ENCODE measurements at places on chromosomes 3 and 15.
A peak's percentile ranks its signal among the peaks of the same experiment; 100 is the strongest.

GRCh38 chr3:113255854-113256615 is 44.7 kb downstream of the BOC start:
- DNase-seq = no peak

DNA sequence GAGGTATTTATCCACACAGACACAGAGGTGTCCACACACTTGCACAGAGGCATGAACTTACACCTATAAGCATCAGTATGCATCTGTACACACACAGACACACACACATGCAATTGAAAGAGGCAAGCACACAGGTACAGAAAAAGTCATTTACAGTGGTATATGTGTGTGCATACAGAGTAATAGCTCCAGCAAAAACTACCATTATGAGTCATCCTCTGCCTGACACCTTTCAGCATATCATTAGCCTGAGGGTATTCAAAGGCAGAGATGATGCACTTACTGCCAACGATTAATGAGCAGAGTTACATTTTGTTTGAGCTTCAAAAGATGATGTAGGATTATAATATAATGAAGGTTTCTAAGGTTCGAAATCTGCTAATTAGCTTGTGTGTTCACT is 100.3 kb upstream of the TPRG1 start:
- no peak for DNase-seq

DNA sequence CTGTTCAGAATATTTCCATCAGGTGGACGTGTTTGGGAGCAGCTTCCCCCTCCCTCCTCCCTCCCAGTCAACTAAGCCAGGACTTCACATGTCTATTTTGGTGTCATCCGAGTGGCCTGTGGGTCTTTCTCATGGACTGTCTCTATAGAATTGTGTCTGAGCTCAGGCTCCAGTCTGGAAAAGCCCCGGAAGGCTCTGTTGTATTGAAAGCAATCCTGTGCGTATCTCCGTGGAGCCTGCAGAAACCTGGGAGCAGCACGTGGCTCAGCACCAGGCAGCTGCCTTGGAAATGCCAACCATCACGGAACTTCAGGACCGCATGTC is 25.2 kb downstream of the COLQ start:
- no peak for DNase-seq

DNA sequence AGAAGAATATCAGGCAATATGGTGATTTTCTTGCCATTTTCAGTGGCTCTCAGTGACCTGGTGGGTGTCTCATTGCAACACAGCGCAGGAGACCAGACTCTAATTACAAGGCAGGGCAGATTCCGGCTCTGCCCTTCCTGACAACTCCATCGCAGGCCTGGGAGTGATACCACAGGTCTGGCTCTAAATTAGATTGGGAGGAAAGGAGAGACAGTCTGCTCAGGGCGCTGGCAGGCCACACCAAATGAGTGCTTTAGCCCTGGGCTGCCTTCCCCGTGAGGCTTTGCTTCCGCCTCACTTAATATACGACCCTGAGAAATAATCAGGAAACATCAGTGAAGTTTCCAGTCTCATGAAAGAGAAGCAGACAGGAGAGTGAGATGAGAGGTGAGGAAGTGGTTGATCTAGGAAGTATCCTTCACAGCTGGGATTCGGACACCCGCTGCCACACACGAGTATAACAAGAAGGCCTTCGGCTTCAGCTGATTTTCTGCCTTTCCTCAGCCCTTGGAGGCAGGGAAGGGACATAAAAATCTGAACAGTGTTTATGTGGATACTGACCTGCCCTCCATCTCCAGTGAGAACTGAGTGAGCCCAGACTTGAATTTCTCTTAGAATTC is 73.7 kb upstream of the PROK2 start:
- no peak for DNase-seq

- DNase-seq = no peak
Measured at GRCh38 chr15:67750371-67750770, 74.9 kb upstream of the SKOR1 start.

DNA sequence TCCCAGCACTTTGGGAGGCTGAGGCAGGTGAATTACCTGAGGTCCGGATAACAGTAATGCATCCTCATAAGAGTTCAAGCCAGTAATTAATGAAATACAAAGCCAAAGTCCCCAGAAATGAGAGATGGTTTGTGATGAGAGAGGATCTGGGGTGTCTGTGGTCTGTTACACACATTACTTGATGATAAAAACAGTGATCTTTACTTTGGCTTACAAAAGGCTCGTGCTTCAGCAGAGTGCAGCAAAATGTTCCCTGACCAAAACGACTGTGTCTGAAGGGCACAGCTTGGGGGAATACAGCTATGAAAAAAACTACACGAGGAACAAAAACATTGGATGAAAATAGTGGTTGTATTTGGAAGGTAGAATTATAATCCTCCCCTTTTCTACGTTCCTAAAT is 40.9 kb downstream of the CRTC3 start:
- no peak for DNase-seq

DNA sequence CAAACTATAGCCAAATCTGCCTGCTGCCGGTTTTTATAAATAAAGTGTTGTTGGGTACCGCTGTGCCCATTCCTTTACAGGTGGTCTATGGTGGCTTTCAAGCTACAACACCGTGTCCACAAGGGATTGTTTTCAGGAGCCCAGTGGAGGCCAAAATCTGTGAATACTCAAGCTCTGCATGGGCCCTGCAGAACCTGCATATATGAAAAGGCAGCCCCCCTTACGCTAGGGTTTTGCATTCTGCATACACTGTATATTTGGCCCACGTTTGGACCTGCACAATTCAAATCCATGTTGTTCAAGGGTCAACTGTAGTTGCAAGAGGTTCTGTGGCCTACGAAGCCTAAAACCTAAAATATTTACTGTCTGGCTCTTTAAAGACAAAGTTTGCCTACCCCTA is 122.2 kb upstream of the TLE3 start:
- DNase-seq = no peak

DNA sequence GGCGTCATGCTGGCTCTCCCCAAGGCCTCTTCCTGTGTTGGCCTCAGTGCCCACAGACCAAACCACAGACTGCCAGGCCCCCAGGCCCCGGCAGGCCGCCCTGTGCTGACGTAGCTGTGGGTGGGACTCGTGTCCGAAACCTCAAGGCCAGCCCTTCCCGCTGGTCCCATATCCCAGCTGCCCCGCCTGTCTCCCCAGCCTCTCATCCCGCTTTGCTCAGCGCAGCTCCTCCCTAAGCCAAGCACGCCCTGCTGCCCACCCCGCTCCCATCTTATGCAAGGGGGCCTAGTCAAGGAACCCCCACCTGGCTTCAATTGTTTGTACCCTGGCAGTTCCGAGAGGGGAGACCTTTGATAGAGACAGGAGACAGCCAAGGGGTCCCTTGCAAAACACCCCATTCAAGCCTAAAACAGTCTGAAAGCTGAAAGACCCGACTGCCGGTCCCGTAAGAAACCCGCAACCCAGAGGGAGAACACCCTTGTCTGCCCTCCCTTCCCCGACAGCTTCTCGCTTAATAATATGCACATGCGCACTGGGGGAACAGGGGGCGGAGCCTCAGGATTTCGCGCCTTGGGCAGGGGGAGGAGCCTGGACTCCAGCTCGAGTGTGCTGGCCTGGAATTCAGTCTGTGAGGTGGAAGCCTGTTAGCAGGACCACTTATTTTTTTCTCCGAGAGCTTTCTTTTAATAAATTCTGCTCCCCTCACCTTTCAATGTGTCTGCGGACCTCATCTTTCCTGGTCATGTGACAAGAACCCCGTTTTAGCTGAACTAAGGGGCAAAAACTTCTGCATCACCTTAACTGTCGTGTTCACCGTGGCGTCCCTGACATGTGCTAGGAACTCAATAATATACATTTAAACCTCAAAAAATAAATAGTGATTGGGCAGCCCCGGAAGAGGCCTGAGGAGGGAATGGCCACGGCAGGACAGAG is 17.2 kb downstream of the TNFAIP8L3 start:
- peak; percentile 61 for DNase-seq

GRCh38 chr15:89175617-89176191 is 45.7 kb downstream of the RLBP1 start:
- no peak for DNase-seq

DNA sequence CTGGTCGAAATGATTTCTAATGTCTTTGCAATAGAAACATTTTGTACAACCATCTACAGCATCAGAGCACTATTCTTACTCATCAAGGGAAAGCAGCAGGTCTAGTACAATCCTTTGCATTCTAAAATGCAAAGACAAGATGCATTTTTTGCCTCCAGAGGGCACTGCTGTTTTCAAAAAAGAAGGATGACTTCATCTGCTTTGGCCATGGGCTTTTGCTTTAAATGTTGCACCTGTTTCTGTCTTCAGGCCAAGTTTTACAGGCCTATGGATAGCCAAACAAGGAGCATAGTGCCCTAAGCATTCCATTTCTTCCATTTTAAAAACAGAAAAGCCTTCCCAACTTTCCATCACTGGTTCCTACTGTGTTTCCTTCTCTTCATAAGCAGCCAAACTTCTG is 3.4 kb downstream of the PARP9 start:
- DNase-seq = peak; percentile 71

DNA sequence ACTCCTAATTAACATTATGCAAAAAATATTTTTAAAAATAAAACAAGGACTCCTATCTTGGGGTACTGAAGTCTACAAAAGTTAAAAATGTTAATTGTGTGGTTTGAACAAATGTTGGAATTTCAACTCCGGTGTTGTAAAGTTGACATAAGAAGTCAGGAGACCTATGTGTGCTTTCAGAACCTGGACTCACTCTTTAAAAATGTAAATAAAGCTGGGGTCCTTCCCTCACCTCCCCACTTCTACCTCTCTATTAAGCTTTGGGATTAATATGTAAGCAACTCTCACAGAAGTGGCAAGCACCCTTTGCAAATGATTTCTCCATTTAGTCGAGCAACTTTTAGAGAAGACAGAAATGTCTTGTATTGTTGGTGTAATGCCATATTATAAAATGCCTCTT is 11.9 kb downstream of the MEIS2 start:
- DNase-seq = no peak

GRCh38 chr15:70247281-70247680 is 149.6 kb upstream of the TLE3 start:
- DNase-seq = no peak
